Neuronal stem cell (in vitro differentiated cells): ENCODE measurements at places on chromosomes 11 and 22.

DNA sequence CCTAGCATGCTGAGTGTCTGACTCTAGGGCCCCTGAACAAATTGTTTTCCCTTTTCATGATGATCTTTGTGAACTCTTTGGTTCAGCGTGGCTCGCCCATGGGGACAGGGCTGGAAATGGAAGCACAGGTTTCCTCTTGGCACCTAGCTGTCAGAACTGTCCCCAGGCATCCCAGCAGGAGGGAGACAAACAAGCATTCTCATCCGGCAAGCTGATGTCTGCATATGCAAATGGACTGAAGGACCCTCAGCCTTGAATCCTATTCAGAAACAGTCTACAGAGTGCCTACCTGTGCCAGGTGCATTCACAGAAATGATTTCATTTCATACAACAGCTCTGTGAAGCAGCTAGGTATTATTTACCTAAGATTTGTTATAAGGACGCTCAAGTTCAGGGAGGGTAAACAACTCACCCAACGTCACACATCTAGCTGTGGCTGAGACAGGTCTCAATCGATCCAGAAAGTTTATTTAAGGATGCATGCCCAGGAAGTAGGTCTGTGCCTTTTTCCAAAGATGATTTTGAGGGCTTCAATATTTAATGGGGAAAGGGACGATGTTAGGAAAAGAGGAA, 176.4 kb downstream of the KIRREL3 start:
- no peak for DNase-seq

DNA sequence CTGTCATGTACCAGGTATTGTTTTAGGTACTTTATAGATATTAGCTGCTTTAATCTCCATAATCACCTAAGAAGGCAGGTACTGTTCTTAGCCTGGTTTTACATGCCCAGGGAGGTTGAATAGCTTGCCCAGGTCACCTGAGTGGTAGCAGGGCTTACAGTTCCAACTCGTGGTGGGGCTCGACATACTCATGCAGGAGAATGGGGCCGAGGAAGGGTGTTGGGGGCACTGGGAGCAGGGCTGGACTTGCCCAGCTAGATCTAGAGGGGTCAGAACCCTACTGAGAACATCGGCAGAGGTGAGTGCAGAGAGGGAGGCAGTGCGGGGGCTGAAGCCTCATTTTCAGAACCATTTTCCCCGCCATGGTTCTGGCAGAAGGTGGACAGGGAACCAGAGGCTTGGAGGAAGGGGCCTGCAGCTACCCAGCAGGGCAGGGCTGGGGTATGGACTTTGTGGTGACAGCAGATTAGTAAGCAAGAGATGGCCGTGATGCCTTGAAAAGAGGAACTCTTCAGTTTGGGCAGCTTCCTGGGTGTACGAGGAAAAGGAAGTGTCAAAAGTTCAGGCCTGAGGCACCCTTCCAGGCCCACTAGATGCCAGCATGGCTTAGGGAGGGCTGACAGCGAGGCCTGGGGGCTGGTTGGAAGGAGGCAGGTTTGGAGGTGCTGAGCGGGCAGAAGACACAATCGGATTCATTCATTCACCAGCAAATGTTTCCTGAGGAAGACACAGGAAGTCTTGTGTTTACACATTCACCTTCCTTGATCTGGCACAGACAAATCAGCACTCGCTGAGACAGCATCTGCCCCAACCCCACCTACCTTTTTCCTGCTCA, 54.7 kb upstream of the LYVE1 start:
- no peak for DNase-seq

GRCh38 chr22:24706732-24707469, 67.6 kb downstream of the PIWIL3 start:
- no peak for DNase-seq

DNA sequence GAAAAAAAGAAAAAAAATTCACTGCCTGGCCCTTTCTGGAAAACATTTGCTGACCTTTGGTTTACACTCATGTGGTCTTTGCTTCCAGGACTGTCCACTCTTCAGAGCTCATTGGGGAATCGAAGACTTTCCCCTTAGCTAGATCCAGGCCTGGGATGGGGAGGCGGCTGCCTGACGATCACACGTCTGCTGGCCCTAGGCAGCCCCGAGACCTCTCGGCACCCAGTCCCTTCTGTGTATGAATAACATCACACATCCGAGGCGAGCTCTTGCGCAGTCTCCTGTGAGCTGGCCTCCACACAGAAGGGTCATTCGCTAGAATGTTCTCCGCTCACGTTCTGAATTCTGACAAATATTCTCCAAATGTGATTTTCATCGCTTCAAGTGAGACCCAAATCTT, 25.7 kb upstream of the GAL start:
- DNase-seq = no peak

DNA sequence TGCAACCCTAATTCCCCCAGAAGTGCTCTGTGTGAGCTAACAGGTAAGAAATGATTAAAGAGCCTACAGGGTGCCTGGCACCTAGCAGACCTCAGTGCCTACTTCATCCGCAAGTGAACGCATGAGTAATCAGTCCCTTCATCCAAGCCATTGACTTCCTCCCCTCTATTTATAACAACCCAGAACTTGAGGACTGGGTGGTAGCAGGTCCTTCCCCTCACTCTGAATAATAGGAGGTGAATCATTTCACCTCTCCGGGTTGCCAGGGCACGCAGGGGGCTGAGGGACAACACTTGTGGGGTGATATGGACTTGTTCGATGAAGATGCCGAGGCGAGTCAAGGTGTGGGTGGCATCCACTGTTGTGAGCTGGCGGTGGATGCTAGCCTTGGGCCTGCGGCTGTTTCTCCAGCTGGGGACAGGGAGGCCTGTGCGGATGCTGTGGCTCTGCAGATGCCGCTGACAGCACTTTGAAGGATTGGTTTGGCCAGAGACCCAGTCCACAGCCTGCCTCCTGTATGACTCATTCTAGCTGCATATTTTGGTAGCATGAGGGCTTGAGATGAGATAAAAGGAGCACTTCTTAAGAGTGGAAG, 11.7 kb upstream of the SORL1-AS1 start:
- no peak for DNase-seq

DNA sequence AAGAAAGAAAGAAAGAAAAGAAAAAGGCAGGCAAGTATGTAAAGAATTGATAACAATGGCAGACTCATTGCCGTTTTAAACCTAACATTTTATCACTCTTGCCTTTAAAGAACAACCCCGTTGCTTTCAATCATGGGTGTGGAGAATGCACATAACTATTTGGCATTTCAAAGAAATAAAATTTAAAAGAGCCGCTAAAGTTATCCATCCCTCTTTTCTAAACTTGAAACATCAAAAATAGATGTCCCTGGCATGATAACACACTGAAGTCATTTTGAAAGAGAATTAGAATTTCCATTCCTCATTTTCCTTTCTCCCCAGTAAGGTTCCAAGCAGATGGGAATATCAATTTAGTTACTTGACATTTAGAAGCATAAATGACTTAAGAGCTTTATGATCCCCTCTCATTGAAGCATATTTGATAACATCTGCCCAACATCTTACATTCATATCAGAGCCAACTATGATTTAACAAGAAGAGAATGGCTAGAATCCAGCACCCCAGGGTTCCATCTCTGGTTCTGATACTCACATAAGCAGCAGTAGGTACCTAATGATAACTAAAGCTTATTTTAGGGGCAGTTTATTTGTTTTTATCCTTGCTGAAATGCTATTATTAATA, 529.6 kb upstream of the LRRC4C start:
- no peak for DNase-seq

- peak; percentile 48 for DNase-seq
Observed at GRCh38 chr11:11848891-11849746, 7.3 kb downstream of the USP47 start.

- no peak for DNase-seq
Observed at GRCh38 chr11:125337836-125338834, 157.9 kb downstream of the FEZ1 start.

DNA sequence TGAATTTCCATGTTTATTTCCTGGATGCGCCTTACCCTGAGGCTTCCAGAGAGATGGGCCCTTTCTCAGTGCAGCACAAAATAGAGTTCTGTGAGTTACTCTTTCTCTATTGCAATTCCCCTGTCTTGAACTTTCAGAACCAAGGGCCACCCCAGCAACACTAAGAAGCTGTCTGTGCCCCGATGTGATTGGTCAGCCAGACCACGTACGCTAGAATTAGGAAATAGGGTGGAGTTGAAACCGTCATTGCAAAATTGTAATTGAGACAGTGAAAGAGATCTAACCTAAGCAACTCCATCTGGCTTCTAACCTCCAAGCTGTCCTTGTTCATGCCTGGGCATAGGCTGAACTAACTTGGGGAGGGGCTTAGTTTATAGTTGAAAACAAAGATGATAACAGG, 981.3 kb downstream of the OPCML start:
- no peak for DNase-seq

DNA sequence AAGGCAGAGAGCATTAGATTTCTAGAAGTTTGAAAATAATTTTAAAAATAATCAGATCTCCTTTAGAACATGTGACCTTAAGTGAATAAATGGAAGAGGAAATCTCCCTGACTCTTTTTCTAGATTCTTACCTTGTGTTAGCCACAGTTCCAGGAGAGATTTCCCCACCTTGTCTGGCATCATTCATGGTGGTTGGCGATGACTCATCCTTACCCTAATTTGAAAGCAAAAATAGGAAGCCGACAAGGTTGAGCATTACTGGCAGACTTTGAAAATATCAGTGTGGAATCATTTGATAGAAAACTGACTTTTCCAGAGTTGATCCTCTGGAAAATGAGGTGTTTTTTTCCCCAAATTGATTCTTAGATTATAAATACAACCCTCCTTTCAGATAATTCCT, 48.1 kb downstream of the CNTN5 start:
- DNase-seq = no peak

DNA sequence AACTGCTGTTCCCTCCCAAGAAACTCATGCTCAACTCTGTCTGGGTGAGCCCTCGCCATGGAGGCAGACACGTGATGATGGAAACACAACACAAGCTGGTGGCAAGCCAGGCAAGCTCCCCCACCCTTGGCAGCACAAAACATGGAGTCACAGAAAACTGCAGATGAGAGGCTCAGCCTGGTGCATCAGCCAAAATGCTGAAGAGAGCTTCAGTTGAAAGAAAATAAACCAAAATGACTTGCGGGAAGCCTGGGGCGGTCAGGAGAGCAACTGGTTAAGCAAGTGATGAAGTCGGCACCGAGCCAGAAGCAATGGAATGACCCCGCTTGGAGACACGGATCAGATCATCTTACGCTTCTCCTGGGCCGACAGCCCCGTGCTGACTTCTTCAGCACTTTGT, 68.3 kb downstream of the C11orf58 start:
- no peak for DNase-seq

DNA sequence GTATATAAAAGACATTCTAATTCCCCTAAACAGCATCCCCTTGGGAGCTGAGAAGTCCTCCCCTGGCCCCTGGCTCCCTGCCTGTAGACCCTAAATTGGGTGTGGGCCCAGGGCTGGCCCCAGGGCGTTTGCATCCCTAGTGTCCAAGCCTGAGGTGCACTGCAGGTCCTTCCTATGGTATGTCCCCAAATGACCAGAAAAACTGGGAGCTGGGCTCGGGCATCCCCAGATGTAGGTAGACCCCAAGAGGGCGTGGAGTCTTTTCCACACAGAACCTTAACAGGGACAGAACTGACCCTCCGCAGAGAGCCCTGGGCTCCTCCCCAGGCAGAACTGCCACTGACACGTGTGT, 782 bp upstream of the OSBPL5 start:
- no peak for DNase-seq

DNA sequence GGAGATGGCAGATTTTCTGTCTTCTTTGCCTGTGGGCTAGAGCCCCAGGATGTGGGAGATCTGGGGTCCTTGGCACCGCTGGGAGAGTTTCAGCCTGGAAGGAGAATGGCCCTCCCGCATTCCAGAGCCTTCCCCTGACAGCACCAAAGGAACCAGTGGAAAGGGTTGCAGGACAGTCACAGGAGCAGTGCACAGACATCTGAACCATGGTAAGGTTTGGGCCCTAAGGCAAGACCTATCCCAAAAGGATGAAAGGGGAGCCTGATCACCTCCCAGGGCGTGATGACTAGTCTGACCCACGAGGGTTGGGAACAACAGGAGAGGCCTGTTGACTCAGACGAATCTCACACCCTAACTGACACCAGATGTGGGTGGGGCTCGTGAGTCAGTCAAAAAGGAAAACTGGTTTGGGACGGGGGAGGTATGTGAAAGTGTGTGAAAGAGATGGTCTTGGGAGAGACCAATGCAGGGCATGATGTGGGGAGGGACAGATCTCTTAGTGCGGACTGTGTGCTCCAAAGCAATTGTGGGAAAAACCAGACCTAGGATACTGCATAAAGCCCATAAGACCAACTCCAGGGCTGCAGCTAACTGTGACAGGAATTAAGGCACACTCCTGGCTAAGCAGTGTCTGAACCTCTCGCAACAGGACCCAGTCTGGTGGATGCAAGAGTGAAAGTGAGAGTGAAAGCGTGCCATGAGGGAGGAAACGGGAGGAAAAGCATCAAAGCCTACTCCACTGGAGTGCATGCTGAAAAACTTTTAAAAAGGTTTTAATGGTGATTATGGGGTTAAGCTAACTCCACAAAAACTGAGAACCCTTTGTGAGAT, 39.1 kb upstream of the GLYAT start:
- no peak for DNase-seq

- no peak for DNase-seq
Observed at GRCh38 chr22:23800297-23801237, 13.8 kb downstream of the SMARCB1 start.

GRCh38 chr22:29117799-29118477, 45.1 kb downstream of the KREMEN1 start:
- DNase-seq = no peak

DNA sequence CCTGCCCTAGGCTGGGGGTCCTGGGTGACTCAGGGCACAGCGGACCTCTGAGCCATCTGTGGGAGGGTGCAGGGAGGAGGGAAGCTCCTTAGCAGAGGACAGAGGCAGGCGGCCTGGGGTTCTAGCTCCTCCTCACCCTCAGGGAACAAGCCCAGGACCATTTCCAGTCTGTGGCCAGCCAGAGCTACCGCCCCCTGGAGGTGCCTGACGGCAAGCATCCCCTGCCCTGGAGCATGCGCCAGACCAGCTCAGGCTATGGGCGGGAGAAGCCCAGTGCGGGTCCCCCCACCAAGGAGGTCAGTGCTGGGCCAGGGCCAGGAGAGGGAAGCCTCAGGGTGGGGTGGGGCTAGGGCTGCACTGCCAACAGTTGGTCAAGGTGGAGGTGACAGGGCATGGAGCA, 26.0 kb upstream of the LRRC10B start:
- no peak for DNase-seq

DNA sequence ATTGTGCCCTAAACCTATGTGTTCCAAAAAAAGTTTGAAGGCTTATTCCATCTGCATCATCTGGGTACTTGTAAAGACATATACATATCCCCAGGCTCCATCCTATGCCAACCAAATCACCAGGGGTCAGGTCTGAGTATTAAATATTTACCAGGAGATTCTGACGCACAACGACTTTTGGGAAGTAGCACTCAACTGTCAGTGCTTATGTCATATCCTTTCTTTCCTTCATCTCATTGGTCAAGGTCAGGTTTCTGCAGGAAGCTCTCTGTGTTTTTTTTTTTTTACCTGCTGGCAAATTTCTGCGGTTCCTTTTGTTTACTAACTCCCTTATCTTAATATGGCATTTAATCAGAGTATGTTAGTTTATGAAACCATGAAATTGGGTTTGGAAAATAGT, 22.5 kb upstream of the CYP2R1 start:
- no peak for DNase-seq
